ENCODE measurements at places on chromosomes 4 and X.

GRCh38 chr4:3044870-3045819 lies 29.2 kb downstream of the HTT-AS start:
- peak; percentile 48 for DNase-seq

DNA sequence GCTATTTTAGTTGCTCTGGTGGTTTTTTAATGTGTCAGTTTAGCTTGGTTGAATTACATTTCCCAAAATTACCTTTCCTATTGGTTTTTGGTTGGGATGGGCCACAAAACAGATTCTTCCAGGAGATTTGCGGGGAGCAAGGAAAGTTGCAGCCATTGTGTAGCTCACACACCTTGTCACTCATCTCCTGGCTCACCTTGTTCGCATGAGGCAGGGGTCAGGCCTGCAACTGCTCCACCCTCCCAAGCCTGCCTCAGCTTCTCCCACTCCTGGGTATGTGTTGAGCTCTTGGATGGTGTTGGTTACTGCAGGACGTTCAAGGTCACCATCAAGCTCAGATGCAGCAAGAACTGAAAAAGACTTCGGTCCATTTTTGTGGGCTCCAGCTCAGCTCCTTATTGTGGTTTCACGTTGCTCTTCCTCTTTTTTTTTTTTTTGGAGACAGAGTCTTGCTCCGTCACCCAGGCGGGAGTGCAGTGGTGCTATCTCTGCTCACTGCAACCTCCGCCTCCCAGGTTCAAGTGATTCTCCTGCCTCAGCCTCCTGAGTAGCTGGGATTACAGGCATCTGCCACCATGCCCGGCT lies 95.6 kb upstream of the METTL14 start:
- no peak for DNase-seq

DNA sequence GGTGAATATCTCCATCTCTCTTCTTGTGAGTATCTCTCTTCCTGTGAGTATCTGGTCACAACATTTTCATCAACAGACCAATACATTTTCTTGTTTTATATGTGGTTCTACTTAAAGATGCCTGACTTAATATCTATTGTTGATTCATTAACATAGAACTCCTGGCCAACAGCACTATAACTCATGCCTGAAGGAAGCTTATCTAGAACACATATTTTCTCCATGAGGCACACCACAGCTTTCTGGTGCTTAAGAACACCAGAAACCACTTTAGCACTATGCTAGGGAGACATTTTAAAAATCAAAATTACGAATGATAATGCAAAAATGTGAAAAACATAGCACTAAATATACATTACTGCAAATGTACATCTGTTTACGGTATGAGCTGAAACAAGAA lies 190.4 kb downstream of the GABRB1 start:
- no peak for DNase-seq

DNA sequence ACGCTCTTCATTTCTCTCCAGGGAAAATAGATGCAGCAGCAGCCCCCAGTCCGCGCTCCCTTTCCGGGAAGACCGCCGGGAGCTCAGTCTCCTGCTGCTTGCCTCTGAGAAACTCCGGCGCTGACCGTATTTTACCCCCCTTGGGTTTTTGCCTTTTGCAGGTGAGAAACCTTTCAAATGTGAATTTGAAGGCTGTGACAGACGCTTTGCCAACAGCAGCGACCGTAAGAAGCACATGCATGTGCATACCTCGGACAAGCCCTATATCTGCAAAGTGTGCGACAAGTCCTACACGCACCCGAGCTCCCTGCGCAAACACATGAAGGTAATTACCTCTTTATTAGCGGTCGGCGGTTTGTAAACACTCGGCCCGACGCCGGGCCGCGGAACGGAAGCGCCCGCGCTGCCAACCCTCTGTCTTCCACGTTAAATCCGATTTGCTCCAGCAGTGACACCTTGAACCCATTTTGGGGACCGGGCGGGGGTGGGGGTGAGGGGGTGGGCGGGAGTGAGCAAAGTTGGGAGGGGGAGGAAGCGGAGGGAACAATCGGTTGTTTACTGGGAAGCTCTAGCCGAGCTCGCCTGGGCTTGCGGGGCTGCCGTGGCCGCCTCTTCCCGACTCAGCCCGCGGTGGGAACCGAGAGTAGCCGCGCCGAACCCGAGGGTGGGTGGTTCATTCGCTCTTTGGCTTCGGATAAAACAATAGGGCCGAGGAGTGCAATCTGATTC lies 3.0 kb downstream of the ZIC3 start:
- DNase-seq: no peak

DNA sequence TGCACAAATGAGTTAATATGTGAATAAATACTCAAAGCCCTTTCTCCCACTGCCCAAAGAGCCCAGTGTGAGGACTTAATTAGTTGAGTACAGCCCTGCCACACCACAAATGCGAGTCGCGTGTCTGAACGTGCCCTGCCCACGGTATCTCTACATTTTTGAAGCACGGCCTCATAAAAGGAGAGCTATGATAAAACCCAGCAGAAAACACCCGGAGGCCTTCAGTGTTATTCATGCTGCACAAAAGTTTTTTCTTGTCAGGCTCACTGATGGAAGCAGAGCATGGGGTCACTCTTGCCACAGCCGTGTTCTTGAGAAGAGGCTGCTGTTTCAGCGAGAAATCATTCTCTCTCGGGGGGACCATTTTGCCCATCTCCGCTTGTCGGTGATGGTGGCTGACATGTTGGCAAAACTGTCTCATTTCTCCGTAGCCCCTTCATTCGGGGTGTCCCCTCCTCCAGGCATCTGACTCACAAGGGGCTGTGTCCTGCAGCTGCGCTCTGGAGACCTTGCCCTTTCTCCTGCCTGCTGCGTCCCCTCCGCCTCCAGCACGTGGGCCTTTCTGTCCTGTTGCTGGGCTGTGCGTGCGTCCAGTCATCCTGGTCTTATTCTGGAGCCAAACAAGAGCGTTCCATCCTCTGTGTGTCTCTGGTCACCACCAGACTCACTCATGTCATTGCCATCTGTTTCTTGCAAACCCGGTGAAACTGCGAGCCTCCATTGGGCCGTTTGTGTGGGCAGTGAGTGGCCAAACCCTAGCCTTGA lies 88.8 kb downstream of the SORCS2 start:
- no peak for DNase-seq

GRCh38 chr4:44674471-44674870 lies 3.7 kb upstream of the GUF1 start:
- no peak for DNase-seq

- no peak for DNase-seq
Observed at GRCh38 chr4:107603430-107603829, 116.6 kb downstream of the PAPSS1 start.

All from activated T-helper 9 cell treated with anti-CD3 and anti-CD28 coated beads, Interleukin-2, amount 50 U/mL, for 16 hours (primary cell).